ENCODE measurements at places on chromosomes 2 and 18.

GRCh38 chr18:63131106-63131958 lies 188.2 kb downstream of the BCL2 start:
- DNase-seq: peak; percentile 63

DNA sequence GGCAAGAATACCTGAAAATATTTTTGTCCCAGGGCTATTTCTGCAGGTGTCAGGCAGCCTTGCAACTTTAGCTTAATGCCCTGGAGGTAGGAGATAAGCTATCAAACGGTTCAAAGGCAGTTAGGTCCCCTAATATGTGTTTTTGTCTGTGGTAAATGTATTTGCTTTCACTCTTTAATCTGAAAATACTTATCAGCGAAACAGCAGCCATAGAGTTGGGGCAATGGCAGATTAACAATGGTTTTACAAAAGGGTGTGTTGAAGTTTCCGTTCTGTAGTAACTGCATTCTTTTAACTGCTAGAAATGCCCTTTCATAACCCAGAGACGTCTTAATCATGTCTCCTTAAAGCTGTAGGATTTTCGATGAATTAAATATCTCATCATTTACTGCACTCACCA lies 265.0 kb upstream of the TRIB2 start:
- DNase-seq: no peak

GRCh38 chr2:129777146-129777545 lies 202.3 kb upstream of the RAB6C start:
- DNase-seq: no peak

GRCh38 chr18:37266290-37266689 lies 299.3 kb downstream of the CELF4 start:
- no peak for DNase-seq

DNA sequence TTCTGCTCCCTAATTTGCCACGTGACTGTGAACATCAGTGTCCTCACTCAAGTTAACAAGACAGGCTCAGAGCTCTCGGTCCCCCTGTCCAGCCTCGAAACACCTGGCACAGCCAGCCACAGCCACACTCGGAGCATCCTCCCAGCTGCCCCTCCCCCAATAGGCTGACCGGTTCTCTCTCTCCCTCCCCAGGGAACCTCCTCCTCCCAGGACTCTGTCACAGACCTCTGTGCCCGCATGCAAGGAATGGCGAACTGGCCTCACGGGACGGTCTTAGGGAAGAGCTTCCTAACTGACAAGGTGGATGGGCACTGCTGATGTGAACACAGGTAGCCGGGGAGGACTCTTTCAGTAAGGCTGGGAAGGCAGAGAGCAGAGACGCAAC lies 18.8 kb downstream of the CYP26B1 start:
- DNase-seq: no peak

GRCh38 chr2:27261926-27262298 lies 935 bp downstream of the SLC30A3 start:
- DNase-seq: no peak

GRCh38 chr18:70377317-70377799 lies 88.5 kb downstream of the SOCS6 start:
- DNase-seq: no peak

DNA sequence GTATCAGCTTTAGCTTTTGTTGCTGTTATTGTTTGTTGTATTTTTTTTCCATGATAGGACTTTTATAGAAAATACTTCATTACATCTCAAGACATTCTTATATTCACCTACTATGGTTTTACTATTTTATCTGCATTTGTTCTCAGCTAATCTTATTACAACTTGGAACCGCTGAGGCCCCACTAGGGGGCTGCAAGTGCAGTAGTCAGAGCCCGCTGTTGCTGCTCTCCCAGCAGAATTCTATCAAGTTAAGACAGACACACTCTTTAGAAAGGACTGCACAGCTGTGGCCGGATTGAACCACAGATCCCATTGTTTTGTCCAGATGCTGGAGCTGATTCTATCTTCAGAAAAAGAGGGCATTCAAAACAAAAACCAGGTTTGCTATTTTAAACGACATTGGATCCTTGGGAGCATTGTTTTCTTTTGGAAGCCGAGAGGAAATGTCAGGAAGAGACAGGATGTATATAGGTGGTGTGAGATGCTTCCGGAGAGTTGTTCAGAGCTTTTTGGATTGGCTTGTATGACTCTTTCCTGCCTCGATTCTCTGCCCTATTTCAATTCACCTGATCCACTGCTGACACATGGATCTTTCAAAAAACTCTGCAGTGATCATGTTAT lies 105.7 kb upstream of the GAREM1 start:
- DNase-seq: no peak

GRCh38 chr2:152445375-152445774 lies 110.4 kb downstream of the FMNL2 start:
- no peak for DNase-seq

- no peak for DNase-seq
Observed at GRCh38 chr2:817336-818015, 133.2 kb upstream of the SNTG2 start.

DNA sequence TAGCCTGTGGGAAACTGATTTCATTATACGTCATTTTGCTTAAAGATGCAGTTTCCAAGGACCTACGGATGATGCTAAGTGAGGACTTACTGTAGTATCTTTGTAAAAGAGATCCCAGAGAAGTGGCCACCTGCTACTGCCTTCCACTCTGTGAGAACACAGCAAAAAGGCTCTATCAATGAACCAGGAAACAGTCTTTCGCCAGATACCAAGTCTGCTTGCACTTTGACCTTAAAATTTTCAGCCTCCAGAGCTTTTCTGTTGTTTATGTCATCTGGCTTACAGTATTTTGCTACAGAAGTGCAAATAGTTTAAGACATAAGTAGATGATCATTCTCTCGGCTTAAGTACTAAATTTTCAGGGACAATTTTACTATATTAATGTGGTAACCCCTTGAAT lies 847.9 kb upstream of the CHAC2 start:
- no peak for DNase-seq

- no peak for DNase-seq
Observed at GRCh38 chr2:239044336-239044735, 196.5 kb downstream of the TWIST2 start.

DNA sequence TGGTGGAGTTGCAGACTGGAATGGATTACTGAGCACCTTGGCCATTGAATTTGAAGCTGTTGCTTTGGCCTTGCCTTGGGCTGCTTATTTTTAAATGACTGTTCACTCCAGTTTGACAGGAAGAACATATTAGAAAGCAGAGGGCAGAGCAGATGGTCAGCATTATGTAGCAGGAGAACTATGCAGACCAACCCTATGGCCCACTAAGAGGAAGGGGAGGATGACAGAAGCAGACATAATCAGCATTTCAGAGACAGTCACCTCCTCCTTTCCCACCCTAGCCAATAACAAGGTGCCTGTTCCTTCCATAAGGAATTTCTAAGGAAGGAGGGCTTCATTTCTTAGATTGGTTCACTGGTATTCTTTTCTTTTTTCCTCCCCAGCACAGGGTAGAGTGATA lies 2.4 kb downstream of the CHRNA1 start:
- no peak for DNase-seq

GRCh38 chr2:55169359-55169758 lies 62.7 kb downstream of the CLHC1 start:
- DNase-seq: no peak

DNA sequence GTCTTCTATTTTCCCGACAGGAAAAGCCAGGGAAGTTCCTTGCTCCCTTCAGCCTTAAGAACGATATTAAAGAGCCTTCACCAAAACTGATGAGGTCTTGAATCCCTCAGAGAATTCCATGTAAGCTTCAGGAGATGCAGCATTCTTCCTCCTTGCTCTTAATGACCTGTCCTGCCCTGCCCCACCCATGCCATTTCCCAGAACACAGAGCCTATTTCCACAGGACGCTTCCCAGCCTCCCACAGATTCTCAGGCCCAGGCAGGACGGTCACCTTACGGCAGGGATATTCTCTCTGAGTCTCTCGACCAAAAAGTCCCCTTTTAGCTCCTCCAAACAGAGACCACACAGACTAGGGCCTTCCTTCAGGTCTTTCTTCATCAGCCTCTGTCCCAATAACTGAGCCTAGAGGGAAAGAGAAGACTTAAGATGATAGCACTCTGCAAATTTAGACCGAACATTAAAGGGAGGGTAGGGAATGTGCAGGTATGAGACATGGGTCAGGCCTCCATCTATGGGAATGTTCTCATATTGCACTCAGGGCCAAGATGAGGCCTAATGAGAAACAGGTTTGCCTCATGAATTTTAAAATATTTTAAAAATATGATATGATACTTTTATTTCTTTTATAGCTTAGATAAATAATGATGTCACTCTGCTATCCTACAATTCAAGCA lies 62.1 kb downstream of the COBLL1 start:
- DNase-seq: no peak

DNA sequence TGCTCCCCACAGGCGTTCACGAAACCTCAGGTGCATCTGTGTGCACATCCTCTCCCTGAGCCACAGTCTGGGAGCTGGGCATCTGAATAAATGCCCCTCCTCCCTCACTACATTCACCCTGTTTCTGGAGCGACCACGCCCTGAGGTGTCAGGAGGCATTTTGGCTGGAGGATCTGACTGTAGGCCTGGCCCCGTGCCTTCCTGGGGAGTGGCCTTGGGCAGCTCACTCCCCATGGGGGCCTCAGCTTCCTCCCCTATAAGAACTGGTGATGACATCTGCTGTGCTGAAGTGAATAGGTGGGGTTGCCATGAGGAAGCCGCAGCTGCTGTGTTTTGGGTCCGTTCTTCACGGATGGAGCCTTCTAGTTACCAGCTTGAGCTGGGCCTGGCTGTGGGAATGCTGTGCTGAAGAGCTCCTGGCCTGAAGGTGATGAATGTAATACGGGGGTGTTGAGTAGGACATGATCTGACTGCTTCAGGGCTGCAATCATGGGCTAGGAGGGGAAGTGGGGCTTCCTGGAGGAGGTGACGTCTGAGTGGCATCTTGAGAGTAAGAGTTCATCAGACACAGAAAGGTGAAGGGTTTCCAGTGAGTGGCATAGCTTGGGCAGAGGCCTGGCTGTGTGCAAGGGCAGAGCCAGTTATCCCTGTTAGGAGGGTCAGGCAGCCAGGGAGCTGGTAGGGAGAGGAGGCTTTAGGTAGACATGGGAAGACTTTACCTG lies 58.2 kb downstream of the GLI2 start:
- no peak for DNase-seq

- DNase-seq: no peak
Observed at GRCh38 chr2:237235383-237236095, 149.8 kb downstream of the COPS8 start.

GRCh38 chr2:68994864-68995263 lies 18.1 kb upstream of the ANTXR1 start:
- no peak for DNase-seq

- no peak for DNase-seq
Observed at GRCh38 chr2:208638059-208638458, 231.5 kb downstream of the PTH2R start.

DNA sequence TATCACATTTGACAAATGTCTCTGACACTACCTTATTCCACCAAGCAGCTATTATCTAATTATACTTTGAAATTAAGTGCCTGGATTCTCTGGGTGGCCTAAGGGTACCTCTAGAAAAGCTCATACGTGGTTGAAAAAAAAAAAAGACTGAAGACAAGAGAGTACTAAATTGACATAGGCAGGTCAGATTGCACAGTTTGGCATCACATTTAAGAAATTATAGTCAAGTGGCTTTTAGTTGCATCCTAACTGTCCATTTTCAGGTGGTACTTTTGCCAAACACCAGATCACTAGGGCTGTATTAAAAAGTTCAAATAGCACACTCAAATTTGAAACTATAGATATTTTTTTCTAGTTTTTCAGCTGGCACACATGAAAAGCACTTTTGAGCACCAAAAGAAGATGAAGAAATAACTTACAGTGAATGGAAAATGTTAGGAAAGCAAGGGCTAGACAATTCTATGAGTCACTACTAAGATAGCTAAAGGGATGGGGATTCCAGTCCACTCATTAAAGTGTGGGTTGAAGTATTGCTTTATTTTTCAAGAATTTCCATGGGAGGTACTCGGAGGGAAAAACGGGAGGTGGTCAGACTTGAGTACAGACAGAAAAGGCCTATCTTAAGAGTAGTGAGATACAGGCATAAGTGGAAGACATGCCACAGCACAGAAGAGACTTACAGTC lies 106.5 kb upstream of the COL5A2 start:
- no peak for DNase-seq

DNA sequence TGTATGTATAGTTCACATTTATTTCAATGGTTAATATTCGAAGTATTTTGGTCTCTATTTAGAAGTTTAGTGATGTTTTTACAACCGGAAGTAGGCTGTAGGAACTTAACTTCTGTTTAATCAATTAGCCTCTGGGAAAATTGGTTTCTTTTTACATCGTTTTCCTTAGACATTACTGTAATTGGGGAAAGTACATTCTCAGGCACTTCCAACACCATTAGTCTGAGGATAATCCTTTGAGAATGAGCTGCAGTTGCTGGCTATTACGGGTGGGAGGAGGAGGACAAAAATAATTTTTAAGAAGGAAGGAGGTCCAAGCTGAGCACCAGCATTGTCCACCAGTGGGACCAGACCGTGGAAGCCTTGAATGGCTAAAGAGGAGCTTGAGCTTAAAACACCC lies 70.4 kb upstream of the ST3GAL5 start:
- no peak for DNase-seq

- no peak for DNase-seq
Observed at GRCh38 chr2:180481998-180482397, 474.9 kb upstream of the CWC22 start.

GRCh38 chr2:229571243-229571642 lies 143.1 kb downstream of the DNER start:
- no peak for DNase-seq

All from activated T-cell treated with anti-CD3 and anti-CD28 coated beads, Interleukin-2, amount 50 U/mL, for 48 hours (primary cell).